Effector CD4-positive, alpha-beta T cell (primary cell): ENCODE measurements at places on chromosomes 7 and 10.

DNA sequence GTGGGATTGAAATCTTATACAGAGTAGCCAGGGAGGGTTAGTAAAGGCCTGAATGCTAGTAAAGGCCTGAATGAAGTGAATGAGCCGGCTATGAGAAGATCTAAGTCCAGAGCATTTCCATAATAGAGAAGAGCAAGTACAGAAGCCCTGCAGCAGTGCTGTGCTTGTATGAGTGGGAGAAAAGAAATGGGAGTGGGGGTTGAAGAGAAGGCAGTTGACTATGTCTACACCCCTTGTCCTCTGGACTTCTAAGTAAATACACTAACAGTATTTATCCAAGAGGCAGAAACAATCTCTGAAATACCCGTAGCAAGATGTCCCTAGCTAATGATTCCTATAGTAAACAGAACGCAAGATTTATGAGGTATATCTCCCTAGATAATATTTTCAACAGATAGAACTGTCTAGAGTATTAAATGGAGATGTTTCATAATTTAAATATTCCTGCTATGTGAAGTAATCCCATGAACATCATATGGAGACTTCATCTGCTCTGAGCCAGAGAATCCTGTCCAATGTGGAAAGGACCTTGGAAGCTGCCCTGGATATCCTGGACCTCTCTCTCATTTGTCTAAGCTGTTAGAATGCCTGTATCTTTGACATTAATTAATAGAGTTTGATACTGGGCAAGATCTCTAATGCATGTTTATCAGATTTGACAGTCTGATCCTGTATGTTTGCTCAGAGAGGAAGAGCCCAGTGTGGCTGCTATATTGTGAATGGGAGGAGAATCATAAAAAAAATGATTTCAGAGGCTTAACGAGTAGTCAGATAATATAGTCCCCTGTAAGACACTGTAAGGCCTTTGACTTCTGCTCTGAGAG lies 171.6 kb downstream of the LRRN3 start:
- no peak for DNase-seq

- DNase-seq = no peak
Measured at GRCh38 chr7:95526128-95526738, 40.5 kb downstream of the ASB4 start.

GRCh38 chr7:44966731-44967538 lies 11.9 kb downstream of the MYO1G start:
- no peak for DNase-seq

DNA sequence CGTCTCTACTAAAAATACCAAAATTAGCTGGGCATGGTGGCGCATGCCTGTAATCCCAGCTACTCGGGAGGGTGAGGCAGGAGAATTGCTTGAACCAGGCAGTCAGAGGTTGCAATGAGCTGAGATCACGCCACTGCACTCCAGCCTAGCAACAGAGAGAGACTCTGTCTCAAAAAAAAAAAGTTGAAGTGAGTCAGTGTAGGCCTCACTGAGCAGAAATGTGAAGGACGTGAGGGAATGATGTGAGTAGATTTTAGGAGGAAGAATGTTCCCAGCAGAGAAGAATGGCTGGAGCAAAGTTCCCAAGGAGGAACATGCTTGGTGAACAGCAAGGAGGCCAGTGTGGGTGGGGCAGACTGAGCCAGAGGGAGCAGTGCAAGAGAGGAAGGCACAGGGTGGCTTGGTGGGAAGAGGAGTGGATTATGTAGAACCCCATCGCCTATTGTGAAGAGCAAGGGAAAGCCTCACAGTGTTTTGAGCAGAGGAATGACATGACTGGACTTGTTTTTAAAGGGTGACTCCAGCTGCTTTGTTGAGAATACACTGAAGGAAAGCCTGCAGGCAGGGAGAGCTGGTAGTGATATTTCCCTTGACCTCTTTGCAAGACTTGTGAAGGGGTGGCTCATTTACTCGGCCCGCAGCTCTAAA lies 708.7 kb downstream of the SUGCT start:
- no peak for DNase-seq

DNA sequence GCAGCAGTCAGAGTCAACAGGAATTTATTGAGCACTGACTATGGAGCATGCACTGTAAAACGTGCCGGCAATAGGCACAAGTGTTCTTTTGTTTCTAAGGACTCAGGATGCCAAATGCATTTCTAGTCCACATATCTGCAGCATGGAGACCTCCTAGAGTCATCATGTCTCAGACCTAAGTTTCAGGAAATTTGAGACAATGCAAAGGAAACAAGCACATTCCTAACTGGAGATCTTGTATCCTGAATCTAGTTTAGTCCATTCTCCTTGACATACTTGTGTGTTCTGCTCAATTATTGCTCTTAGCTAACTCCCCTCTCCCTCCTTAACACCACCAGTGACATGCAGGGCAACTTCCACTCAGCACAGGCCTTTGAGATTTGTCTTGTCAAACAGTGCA lies 173.2 kb downstream of the ZNF438 start:
- no peak for DNase-seq

DNA sequence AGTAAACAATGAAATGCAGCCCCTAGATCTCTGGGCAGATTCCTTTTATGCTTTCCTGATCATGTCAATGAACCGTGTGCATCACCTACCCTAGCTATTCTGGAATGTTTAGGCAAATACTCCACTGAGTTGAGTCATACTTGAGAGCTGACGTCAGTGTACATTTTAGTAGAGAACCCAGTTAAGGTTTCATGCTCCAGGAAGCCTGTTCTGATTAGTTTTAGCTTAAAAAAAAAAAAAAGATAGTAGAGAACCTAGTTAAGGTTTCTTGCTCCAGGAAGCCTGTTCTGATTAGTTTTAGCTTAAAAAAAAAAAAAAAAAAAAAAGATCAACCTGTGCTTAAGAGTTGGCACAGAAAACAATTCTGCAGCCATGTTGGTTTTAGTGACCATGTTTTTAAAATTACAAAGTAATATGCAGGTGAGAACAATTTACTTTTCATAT lies 3.7 kb upstream of the MCU start:
- DNase-seq = no peak

GRCh38 chr7:103751311-103751880 lies 238.1 kb downstream of the RELN start:
- no peak for DNase-seq

GRCh38 chr7:151699147-151699927 lies 177.6 kb downstream of the PRKAG2 start:
- no peak for DNase-seq

DNA sequence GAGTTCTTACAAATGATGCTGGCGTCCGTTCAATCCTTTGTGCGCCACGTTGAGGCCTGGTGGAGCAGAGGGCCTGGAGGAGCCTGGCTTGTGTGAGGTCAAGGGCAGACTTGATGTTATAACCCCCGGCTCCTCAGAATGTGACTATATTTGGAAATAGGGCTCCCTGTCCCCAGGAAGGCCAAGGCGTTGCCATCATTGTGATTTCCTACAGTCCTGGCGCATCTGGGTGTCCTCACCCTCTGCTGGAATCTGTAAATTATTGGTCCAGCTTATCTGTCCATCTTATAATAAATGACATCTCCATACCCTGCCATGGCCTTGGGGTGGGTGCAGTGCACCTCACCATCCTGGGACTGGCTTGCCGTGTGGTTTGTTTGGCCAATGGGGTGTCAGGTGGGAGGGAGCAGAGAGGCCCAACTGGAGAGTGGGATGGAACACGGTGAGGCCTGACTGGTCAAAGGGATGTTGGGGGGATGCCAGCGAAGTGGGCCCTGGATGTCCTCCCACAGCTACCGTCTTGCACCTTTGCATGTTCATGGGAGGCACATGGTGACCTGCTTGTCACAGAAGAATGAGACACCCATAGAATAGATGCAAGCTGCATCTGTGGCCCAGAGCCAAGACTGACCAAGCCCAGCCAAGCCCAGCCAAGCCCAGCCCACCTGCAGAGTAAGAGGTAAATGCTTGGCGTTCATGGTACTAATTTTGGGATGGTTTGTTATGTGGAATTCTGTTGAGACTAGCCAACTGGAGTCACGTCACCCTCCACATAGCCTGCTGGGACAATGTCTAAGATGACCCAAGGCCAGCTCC lies 11.1 kb upstream of the LRRC27 start:
- DNase-seq = no peak

- DNase-seq = no peak
Measured at GRCh38 chr7:22486597-22486996, 13.4 kb downstream of the STEAP1B start.

DNA sequence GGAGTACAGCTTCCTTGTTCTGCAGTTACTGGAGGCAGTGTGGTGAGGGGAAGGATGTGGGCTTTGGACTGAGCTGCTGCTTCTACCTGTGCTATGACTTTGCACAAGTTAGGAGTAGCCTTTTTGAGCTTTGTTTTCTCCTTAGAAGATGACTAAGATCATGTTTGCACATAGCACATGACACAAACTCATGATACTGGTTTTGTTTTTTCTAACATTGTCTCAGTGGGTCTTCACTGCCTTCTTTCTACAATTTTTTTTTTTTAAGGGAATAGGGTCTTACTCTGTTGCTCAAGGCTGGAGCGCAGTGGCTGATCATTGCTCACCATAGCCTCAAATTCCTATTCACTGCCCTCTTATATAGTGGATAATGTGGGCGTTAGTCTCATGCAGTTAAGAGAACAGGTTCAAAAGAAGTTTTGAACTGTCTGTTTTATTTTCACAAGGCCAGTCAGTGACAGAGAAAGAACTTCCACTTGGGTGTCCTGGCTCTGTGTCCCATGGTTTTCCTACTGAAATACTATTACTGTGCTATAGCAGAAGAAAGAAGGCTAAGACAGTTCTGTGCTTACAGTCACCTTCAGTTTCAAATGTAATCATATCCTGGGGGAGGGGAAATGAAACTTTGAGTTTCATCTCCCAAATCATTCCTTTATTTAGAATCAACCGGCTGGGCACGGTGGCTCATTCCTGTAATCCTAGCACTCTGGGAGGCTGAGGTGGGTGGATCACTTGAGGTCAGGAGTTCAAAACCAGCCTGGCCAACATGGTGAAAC lies 72.0 kb downstream of the KAT6B start:
- DNase-seq = no peak

- no peak for DNase-seq
Measured at GRCh38 chr7:112302566-112302965, 96.1 kb downstream of the ZNF277 start.

DNA sequence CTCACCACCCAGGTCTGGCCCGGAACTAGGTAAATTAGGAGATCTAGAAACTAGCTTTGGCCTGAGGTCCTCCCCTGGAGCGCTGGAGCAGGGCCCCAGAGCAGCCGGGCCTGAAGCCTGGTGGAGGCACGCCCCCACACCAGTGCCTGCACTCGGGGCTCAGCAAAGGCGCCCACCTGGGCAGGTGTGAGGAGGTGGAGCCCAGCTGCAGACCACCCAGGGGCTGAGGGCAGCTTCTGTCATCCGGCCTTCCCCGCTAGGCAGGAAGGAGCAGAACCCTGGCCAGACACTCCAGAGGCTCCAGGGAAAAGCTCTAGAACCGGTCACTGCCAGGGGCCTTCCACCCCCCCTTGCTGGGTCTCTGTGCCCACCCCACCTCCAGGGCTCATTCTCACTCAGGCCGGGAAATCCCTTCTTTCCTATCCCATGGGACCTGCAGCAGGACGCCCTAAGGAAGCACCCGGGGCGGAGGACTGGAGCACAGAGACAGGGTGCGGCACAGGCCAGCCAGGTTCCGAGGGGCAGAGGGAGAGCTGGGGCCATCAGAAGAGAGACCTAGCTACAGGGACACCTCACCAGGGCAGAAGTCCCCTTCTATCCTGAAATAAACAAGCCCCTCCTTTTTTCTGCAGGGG lies 161.2 kb downstream of the NRF1 start:
- DNase-seq = no peak

DNA sequence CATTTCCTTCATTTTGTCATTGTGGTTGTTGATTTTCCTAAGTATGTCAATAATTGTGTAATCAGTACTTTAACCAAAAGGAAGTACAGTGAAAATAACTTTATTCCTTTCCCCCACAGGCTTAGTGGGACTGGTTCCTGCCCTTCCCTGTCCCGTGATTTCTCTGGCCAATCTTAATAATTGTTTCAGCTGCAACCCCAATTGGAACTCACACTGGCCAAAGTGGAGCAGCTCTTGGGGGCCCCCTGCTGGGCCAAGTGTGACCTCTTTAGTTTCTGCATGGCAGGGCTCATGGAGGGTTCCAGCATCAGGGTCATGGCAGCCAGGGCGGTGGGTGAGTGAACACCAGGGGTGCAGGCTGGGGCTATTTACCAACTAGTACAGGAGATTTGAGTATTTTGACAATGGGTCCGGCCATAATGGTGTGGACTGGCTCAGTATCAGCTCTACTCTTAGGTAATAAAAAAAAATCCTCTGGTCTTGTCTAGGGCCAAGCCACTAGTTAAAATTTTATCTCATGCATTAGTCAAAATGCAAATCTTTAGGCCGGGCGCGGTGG lies 31.7 kb downstream of the CYCS start:
- peak; percentile 62 for DNase-seq

DNA sequence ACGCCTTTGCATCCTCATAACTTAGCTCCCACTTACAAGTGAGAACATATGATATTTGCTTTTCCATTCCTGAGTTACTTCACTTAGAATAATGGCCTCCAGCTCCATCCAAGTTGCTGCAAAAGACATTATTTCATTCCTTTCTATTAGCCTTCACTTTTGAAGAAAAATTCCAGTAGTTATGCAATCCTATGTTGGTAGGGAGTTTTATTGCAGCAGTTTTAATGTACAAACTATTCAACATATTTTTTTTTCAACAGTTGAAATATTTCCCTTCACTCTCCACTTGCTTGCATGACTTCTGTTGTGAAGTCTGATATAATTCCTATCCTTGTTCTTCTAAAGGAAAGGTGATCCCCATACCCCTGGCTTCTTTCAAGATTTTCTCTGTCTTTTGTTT lies 27.3 kb upstream of the ARHGAP22 start:
- no peak for DNase-seq
